ENCODE measurements at places on chromosomes 7 and 10.

GRCh38 chr7:131219312-131220041 lies 108.2 kb upstream of the MKLN1 start:
- no peak for DNase-seq

DNA sequence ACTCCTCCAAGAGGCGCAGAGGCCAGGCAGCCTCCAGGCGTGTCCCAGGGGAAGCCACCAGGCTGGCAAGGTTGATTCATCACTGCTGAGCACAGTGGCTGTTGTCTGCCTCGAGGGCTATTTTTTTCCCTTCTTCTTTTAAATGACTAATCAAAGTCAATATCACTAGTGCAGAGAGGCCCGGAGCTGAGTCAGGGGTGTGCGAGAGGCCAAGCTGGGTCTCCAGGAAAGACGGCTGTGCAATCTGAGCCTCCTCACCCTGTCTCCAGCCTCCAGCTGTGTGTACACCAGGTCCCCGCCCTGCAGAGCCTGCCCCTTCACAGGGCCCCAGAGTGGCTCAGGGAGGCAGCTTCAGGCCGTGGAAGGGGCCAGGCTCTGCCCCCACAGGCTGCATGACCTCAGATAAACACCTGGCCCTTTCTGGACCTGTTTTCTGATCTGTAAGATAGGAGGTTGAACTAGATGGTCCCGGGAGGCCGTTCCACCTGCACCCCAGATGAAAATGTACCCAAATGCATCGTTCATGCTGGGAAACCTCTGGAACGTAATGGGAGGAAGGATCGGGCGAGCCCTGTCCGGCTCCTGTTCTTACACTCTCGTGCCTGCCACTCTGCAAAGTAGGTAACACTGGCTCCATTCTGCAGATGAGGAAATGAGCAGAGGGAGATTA lies 3.7 kb downstream of the STX1A start:
- peak; percentile 27 for DNase-seq

DNA sequence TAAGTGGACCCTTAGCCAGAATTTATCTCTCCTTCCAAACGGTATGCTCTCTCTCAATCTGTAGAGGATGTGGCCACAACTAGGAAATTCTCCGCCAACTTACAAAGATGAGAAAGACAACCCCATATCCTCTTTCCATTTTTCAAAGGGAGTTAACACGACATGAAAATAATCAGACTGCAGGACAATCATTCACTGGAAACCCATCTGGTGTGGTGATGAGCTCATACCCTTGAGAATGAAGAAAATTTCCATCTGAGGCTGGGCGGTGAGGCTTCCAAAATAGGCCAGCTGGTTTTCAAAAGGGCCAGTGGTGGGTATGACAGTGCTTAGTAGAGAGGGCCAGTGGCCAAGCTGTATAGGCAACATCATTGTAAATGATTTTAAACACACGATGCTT lies 369.6 kb downstream of the FRMD4A start:
- DNase-seq: no peak

DNA sequence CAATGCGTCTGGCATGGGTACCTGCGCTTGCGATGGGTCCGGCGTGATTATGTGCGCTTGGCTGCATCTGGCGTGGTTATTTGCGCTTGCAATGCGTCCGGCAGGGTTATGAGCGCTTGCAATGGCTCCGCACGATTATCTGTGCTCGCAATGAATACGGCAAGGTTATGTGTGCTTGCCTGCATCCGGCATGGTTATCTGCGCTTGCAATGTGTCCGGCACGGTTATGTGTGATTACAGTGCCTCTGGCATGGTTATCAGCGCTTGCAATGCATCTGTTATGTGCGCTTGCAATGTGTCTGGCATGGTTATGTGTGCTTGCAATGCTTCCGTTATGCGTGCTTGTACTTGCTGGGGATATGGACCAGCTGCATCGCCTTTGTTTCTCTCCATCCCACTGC lies 37.7 kb downstream of the RBAK start:
- DNase-seq: no peak

DNA sequence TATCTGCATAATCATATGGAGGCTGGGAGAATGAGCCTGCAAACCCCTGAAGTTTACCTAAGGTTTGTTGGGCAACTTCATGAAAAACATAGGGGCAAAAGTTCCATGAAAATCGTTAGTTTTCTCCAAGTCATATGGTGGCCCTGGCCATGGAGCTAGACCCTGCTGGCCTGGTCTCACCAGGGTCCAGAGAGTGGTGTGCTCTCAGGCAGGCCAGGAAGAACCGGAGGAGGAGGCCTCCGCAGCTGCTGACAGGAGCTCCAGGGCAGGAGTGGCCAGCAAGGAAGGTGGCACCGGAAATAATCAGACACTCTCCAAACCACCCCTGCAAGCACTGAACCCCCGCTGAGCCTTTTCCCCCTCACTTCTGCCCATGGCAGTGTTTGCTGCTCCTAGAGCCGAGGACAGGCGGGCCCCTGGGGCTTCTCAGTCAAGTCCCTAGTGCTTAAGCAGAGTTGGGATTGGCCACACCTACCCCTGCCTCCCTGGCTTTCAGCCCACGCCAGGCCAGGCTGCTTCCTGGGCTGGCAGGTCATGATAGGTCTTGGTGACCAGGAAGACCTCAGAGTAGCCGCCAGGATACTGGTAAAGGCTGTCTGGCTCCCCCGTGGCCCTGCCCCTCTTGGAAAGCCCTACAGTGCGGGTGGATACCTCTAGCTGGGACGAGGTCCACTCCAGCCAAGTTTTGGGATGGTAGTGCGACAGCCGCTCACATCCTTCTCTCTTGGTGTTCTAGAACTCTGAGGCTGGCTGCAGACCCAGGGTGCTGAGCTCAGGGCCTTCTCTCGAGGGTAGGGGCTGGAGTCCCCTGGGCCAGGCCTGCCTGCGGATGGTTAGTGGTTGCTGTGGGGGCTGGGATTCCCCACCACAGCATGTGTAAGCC lies 242.8 kb downstream of the MGMT start:
- DNase-seq: no peak

- no peak for DNase-seq
These were observed 27.4 kb downstream of the ASZ1 start for GRCh38 chr7:117399820-117400422.

All from activated T-cell treated with anti-CD3 and anti-CD28 coated beads, Interleukin-2, amount 50 U/mL, for 1 hour (primary cell).